ENCODE measurements at places on chromosomes 2 and 18.

- no peak for DNase-seq
Observed at GRCh38 chr2:60400462-60401246, 152.8 kb downstream of the BCL11A start.

GRCh38 chr2:181686576-181687185 lies 6.4 kb upstream of the NEUROD1 start:
- no peak for DNase-seq

DNA sequence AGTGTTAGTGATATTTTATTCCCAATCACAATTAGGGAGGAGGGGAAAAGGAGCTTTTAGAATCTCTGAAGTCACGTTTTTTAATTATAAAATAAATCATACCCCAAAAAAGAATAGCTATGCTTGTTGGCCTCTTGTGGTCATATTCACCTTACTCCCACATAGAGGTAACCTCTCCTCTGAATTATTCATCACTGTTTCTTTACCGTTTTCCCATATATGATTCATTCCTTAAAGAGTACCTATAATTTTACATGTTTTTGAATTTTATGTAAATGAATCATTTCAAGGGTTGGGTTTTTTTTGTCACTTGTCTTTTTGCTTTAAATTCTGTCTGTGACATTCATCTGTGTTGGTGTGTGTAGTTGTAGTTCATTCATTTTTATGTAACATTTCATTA lies 110.6 kb upstream of the CD302 start:
- DNase-seq, result no peak

DNA sequence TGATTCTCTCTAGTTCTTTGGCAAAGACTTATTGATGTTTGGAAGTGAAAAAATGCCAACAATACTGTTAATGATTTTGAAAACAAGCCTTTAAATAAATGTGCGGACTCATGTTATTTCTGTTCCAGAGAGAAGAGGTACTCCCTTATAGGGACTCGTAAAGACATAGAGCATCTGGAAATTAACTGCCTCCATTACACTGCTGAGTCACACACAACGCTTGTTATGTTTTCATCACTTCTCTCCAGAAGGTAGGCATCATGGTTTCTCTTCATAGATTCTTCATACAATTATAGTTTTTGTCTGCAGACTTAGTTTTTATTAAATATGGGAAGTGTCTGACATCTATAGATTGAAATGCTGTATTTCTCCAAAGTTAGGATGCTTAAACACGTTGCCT lies 302.5 kb upstream of the EPC2 start:
- no peak for DNase-seq

- DNase-seq, result no peak
Observed at GRCh38 chr2:218927422-218927821, 32.0 kb upstream of the CDK5R2 start.

DNA sequence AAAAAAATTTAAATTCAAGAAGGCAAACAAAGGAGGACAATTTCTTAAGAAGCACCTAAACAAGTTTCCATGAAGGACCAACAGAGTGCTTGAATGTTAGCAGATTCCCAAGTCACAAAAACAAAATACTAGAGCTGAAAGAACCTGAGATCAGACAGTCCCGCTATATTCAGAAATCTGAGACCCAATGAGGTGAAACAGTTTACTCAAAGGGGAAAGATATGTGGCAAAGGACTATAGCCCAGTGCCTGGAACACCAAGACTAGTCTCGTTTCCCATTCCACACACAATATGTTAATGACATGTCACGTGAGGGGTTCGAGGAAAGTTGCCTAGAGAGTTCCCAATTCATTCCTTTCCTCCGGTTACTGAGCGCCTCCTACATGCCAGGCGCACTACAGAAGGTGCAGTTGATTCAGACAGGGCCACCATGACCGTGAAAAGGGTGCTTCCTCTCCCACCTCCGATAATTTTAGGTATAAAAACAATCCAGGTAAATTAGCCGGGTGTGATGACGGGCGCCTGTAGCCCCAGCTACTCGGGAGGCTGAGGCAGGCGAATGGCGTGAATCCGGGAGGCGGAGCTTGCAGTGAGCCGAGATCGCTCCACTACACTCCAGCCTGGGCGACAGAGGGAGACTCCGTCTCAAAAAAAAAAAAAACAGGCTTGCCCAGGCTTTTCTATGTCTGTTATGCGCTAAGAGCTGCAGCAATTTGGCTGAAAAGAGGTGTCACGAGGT lies 617 bp downstream of the SRBD1 start:
- DNase-seq, result peak; percentile 5

DNA sequence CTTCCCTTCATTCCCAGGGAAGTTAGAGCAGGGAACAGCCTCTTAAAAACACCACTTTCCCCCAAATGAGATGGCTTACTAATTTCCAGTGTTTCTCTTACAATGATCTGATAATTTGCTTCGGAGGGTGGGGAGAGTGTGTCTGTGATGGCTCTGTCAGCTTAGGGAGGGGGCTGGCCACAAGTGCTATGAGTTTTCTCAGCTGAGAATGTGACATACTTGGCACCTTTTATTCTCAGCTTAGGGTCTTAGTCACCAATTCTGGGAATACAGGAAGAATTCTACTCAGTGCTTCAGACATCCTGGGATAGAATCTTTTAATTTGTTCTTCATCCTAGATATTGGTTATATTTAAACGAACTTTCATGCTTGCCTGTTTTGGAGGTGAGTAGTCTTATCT lies 64.4 kb downstream of the AOX1 start:
- no peak for DNase-seq

DNA sequence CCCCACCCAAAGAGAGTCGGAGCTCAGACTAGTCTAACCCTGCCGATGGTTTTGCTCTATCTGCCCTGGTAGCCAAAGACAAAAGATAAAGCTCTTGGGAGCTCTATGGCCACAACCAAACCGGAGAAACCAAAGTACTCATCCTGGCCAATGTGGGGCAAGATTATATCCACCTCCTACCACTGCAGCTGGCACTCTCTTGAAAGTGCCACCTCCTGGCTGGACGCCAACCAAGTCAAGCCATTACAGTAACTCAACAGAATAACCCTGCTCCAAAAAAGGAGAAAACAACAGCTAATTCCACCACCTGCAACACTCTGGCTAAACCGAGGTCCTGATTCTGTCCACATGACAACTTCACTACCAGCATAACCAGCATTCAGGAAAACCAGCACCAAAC lies 57.6 kb downstream of the SESTD1 start:
- no peak for DNase-seq

DNA sequence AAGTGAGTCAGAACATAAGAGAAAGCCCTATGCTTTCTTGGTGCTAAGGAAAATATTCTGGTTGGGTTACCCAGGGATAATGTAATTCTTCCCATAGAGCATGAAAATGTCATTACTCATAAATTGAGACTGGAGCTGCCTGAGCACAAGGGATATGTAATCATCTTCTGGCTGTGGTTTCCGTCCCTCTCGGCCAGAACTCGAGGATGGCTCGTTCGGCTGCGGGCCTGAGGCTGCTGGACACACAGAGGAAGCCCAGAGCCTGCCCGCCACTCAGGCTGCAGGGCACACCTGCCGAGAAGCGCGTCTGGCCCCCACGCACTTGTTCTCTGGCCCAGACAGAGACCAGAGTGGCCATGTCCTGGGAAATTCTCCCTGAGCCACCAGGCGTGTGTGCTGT lies 104.9 kb downstream of the ASAP2 start:
- DNase-seq, result no peak

DNA sequence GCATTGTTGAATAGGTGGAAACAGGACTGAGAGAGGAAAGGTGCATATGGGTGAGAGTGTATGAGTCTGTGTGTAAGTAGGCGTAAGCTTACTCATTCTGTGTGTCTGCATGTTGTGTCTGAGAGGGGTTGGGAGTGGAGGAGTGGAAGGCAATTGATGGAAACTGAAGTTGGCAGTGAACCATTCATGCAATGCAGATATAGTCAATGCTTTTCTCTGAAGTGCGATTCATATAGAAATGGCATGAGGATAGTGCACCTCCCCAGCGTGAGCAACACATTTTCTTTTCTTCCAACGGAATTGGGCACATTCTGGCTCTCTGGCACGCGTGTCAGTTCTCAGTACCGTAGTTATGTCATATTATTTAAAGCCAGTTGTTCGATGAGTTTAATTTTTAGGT lies 250.5 kb downstream of the NYAP2 start:
- DNase-seq, result no peak

- no peak for DNase-seq
Observed at GRCh38 chr2:18722101-18722500, 132.7 kb upstream of the NT5C1B start.

- DNase-seq, result no peak
Observed at GRCh38 chr2:121005453-121005852, 269.8 kb downstream of the GLI2 start.

GRCh38 chr2:24432735-24433134 lies 58.3 kb upstream of the NCOA1 start:
- no peak for DNase-seq

DNA sequence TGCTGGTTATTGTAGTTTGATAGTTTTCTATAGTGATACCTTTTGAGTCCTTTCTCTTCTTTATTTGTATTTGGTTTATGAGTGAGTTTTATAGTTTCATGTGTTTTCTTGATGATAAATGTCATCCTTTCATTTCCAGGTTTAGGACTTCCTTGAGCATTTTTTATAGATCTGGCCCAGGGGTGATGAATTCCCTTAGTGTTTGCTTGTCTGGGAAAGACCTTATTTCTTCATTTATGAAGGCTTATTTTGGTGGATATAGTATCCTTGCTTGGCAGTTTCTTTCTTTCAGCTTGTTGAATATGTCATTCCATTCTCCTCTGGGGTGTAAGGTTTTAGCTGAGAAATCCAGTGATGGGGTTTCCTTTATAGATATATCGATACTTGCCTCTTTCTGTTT lies 53.9 kb downstream of the OTX1 start:
- no peak for DNase-seq

GRCh38 chr2:11419781-11420180 lies 46.2 kb downstream of the E2F6 start:
- DNase-seq, result no peak

DNA sequence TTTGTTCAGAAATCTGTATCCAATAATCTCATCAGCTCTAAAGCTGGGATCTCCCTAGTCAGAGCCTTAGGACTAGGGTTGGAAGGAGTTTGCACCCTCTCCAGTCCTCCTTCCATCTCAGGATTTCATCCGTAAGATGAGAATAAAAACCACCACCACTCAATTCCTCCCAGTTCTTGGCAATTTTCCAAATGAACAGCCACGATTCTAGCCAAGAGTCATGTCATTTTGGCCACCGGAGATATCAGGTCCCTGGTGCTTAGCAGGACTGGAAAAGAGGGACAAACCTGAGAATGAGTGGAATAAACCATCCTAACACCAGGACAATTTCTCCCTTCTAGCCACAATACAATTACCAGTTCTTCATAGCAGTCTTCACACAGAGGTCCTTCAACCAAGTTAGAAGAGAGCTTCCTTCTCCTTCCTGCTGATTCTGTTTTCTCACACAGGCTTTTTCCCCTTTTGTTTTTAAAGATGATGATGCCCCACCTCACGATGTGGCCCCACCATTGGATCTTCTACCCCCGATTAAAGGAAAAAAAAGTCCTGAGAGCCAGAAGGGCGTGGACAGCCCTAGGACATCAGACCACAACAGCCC lies 36.2 kb downstream of the KIAA2012 start:
- DNase-seq, result no peak

- no peak for DNase-seq
Observed at GRCh38 chr18:54162431-54162830, 62.0 kb downstream of the MBD2 start.

- DNase-seq, result no peak
Observed at GRCh38 chr18:4351005-4351404, 104.1 kb downstream of the DLGAP1 start.

DNA sequence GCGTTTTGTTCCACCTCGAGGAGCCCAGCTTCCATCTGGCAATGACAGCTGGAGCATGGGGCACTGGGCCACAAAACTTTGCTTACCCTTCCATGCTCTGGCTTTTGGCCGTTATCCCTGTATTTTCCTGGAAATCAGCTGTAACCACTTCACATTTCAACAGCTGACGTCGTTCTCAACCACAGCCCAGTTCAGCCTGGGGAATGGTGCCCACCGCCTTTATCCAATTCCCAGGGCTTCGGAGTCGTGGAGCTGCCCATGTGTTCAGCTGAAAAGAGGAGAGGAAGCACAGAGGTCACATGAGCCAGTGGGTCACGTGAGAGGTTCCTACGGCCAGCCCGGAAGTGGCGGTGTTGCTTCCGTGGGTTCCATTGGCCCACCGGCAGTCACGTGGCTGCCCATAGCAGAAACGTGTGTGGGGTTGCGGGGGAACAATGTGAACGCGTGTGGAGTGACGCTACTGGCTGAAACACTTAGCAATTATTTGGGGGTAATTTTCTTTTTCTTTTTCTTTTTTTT lies 16.7 kb upstream of the EDAR start:
- DNase-seq, result no peak

DNA sequence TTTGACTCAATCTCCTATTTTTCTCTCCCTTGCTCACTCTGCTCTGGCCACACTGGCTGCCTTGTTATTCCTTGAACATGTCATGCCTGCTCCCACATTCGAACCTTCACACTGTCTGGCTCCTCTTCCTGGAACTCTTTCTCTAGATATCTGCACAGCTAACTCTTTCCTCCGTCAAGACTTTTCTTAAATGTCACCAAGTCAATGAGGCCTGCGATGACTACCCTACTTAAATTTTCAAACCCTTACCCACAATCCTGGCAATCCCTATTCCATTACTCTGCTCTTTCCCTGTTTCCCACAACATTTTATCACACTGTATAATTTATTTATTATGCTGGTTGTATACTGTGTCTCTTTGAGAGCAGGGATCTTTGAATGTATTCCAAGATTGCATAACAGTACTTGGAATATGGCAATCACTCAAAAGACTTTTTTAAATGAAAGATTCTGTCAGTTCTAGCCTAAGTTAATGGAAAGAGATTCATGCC lies 206.2 kb downstream of the SRBD1 start:
- DNase-seq, result no peak

- no peak for DNase-seq
Observed at GRCh38 chr2:8431446-8432125, 250.3 kb upstream of the ID2 start.

DNA sequence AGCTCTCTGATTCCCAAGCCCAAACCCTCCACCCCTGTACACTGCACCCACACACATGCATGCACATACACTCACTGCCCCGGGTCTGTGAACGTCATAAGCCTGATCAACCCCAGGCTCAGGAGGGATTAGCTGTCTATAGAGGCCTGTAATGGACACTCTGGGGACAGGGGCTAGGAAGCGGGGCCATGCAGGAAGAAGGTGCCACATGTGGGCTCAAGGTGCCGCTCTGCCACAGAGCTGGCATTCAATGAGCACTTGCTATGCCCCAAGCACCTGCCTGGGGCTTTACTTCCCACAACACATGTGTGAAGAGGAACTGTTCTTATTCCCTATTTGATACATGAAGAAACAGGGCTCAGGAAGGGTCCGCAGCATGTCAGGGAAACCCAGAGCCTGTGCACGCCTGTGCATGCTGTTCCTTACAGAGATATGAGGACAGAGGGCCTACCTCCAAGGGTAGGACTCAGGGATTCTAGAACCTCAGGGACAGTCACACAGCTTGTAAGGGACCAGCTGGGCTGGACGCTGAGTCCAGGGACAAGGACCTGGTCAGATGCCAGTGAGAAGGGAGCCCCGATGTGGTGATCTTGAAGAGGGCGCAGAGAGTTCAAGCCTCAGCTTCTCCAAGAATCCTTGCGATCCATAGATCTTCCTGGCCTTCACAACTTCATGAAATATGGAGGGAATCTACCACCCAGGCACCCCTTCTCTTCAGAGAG lies 5.0 kb downstream of the BIN1 start:
- DNase-seq, result no peak

GRCh38 chr18:32920796-32921787 lies 148.3 kb upstream of the KLHL14 start:
- DNase-seq, result no peak

GRCh38 chr18:48627216-48627615 lies 88.4 kb downstream of the CTIF start:
- no peak for DNase-seq

Measured in stimulated activated CD8-positive, alpha-beta memory T cell treated with anti-CD3 and anti-CD28 coated beads, Interleukin-15, amount 100 ng/mL, for 4 hours (primary cell).